SIG-M5 (cell line): ENCODE measurements at places on chromosomes 1 and 21.

DNA sequence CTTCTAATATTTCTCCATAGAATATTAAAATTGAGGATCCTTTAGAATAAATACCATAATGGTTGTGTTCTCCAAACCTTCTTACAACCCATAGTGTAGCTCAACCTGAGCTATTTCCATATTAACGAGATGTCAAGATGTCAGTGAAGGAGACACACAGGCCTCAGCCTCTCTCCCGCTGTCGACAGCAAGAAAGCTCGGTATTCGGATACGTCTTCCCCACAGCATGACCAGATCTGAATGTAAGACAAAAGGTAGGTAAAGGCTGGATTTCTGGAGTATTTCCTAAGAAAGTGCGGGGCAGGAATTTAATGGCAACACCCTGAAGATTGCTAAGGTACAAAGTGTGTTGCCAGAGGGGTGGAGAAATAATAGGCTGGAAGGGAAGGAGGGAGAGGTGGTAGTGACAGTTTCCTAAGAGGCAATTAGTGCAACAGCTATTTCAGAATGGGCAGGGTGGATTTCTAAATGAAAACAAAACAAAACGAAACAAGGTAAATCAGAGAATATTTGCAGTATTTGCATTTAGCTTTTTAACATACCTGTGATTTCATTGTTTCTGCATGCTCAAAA is 1.7 kb downstream of the ADSS2 start:
- DNase-seq = no peak

GRCh38 chr1:224592636-224593582 is 23.2 kb upstream of the CNIH3 start:
- no peak for DNase-seq

DNA sequence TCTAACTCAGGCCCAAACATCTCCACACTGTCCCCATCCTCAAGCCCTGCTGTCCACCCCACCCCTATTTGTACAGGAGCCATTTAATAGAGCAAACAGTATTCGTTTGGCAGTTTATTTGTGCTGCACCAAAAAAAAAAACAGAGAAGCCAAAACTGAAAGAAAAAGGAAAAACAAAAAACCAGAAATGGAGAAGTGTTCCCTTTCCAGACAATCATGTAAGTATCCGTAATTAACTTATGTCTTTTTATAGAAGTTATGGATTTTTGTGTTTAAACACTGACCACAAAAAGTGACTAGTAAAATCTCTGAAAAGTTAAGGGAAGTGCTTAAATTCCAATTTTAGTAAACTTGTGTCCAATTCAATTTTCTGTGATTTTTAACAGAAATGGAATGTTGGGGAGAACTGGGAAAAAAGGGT is 40.4 kb upstream of the ZBTB18 start:
- no peak for DNase-seq

DNA sequence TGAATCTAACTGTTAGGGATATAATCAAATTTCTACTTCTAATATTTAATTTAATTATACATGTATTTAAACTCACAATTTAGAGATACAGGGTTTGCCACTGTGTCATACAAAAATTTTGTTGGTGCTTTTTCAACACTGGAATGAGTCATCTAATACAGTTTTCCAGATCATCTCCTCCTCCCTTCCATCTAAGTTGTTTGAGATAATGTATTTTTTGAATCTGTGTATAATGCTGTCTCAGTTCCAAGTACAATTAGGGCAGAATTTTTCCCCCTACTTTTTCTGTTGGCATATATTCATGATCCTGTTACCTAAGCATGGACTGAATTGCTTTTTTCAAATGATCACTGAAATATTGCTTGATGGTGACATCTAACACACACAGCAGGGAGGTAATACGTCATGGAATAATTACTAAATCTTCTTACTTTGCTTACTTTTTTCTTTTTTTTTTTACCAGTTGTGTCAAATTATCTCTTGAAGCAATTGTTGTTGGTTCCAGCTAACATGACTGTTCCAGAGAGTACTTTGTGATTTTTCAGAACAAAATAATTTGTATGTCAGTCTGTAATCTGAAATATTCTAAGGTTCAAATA is 146.0 kb downstream of the MAGI3 start:
- no peak for DNase-seq

- DNase-seq = no peak
Measured at GRCh38 chr1:38173848-38174247, 127.3 kb upstream of the POU3F1 start.

GRCh38 chr1:199639453-199639852 is 388.1 kb upstream of the NR5A2 start:
- no peak for DNase-seq

DNA sequence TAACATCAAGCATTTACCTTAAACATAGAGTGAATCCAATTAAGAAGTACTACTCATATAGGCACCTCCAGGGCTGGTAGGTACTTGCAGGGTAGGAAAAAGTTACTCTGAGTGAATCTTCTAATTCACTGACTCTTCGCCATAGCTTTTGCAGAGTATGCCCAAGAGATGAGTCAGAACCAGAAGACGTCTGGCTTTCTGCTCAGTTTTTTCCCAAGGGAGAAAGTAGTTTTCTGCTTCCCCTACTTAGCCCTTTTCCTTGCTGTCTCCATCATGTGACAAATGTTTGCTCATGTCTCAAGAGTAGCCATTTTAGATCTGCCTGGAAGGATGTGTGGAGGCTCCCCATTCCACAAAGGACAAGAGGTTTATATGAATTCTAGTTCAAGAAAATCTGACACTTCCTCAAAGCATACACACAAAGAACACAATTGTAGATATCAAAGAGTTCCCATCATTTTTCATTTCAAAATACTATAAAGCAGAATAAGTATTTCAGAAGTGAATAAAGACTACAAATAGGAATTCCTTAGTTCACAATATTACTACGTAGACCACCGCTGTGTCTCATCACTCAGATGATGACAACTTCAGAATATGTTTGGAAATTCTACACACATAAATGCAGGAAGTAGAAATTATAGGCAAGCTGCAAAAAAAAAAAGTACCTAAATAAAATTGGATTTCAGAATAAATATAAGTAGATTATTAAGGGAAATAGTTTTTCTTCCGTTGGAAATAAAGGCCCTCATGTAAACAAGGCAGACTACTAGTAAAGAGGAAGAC is 98.5 kb downstream of the ASH1L start:
- no peak for DNase-seq

DNA sequence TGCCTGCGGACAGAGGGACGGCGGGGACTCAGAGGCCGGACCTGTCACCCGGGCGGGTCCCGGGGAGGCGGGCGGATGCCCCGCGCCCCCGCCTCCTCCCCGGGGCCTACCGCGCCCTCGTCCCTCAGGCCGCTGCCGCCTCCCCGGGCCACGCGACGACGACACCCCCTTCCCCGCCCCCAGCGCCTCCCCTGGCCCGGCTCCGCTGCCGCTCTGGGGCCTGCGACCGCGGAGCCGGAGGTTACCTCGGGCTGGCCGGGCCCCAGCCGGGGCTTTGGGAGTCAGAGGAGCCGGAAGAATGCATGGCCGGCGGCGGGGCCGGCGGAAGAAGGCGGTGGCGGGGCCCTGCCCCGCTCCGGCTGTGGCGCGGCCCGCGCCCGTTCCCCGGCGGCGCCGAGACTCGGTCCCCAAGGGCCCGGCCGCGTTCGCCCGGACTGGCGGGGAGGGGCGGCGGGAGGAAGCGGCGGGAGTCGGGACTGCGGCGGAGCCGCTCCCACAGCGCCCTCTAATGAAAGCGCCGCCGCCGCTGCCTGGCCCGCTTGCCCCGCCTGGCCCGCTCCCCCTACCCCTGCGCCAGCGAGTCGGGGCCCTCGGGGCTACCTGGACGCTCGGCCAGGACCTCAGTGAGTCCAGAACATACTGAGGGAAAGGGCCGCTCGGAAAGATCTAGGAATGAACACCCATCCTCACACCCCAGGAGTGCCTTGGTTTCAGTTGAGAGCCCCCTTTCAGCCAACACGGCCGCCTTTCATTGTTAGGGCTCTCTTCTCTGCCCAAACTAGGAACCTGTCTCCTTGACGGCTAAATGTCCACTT is at the start of gene LPGAT1:
Gene LPGAT1, minus strand, starts transcription at position 436 of the 815 bp plus-strand sequence. CDS start 1,467 bp downstream, outside the sequence.
- DNase-seq = peak; percentile 23

- no peak for DNase-seq
Measured at GRCh38 chr1:220642285-220642684, 47.9 kb upstream of the C1orf115 start.

DNA sequence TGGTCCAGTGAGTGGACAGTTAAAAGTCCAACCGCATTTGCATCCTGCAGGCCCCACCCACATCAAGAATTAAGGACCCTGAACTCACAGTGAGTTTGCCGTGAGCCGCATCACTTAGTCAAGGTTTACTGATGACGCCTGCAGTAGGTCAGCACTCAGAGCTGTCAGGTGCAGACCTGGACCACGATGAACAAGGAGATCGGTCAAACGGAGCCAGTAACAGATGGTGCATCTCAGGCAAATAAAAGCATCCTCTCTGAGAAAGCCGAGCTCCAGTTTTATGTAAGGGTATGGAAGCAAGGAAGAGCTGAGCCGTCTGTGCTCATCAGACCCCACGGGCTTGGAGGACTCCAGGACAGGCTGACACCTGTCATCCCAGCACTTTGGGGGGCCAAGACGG is 4.5 kb downstream of the PRDM15 start:
- no peak for DNase-seq

DNA sequence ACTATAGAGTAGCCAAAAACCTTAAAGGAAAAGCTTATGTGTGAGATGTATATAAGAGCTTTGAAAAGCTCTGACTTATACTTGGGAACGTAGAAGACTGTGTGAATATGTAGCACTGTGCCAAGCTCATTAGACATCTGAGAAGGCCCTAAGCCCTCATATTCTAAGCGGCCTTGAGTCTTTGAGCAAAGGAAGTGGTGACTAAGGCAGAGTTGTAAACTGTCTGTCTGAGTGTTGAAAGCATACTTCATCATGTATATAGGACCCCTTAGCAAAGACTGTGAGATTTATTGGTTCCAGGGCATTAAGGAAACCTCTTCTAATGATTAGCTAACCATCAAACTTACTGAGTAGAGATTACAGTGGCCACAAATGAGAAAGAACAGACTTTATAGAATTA is 153.3 kb upstream of the LYPLAL1 start:
- no peak for DNase-seq

GRCh38 chr1:95085376-95085775 is 12.6 kb upstream of the ALG14 start:
- DNase-seq = no peak

DNA sequence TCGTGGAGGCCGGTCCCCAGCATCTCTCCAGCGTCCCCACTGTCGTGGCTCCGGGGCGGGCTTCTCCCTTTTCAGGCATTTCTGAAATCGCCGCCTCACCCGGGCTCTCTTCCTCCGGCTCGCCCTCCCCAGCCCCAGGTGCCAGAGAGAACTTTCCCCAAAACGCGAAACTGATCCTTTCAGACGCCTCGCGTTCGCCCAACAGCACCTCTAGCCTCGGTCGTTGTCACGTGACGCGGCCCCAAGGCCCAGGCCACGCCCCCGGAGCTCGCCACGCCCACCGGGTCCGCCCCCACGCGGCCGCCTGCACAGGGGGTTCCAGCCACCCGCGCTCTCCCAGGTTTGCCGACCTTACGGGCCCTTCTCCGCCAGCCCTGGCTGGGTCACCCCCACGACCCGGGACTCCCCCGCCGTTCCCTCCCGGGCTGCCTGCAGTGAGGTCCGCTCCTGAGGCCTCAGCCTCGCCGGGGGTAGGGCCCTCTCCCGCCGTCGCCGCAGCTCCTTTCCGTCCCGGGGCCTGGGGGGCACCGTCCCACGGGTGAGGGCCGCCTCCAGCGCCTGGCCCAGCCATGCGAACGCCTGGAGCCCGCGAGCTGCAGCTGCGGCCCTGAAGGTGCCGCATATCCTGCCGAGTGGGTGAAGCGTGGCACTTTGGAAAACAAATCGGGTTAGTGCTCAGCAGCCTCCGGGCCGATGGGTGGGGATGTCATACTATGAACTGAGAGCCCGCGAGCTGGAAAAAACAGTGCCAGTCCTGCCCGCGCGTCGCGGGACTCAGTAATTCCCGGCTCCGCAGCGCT is 21.0 kb downstream of the H3-3A start:
- DNase-seq = no peak

DNA sequence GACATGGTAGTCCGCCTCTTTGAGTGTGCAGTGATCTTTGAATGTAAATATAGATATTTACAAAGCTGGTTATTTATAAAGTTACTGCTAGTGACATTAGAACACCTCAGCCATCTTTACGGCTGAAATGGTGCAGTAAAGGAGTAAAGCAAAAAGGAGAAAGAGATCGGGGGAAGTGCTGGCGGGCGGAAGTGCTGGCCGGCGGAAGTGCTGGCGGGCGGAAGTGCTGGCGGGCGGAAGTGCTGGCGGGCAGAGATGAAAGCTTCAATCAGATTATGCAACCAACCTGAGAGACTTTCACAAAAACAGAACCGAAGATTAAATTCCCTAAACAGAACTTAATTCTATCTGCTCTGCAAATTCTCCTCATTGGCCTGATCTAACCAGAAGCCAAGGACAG is 1.4 kb upstream of the OR14A16 start:
- no peak for DNase-seq

- no peak for DNase-seq
Measured at GRCh38 chr1:146032631-146033219, 11.2 kb upstream of the HJV start.

DNA sequence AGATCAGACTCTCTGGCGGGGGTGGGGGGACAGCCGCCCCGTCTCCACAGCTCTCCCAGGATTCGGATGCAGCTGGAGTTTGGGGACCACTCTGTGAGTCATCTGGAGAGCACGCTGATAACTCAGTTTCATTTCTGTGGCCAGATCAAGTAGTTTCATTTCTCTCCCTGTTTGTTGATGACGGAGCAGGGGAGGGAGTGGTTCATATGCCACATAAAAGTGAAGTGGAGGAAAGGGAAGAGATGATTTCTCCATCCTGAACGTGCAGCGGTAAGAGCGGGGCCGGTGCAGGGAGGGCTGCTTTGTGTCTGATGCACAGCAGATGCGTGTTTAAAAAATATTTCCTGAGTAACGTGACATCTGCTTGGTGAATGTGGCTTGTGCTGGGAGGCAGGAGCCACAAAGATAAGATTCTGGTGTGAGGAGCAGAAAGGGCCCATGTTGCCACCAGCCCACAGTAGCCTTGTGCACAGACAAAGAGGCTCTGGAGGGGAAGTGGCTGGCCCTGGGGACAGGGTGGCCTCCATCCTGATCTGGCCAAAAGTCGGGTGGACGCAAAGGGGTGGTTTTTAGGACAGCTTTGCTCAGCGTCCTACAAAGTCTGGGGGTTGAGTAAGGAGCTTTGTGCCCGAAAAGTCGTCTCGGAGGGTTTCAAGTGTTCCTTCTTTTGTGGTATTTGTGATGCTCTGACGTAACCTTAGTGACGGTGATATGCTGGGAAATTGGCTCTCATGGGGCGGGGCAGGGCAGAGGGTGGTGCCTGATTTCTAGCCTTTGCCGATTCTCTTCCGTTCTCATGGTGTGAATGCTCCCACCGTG is at the start of gene MX2:
Gene MX2, plus strand, starts transcription at position 242 of the 819 bp plus-strand sequence. CDS start 14,880 bp downstream, outside the sequence.
- peak; percentile 85 for DNase-seq

DNA sequence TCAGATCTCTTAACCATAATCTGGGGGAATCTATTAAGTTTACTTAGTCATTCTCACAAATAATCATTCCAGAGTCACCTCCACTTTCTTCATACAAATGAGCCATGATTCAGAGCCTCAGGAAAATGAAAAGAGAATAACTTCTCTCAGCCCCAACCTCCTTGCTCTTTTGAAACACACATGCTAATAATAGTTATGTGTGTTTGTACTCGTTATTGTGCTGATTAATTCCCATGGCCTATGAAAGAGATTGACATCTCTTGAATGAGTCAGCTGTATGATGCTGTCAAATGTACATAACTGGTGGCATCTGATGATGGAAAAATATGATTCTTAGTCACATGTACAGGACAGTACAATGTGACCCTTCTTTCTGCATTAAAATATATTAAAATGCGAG is 41.5 kb downstream of the DTL start:
- no peak for DNase-seq
